Dermis microvascular lymphatic vessel endothelial cell (primary cell): ENCODE measurements at places on chromosomes 1 and 21. TPM values are rescaled to one million over a fixed set of nuclear protein-coding genes. Genes with fewer than 3 reads are reported as not detected.

GRCh38 chr1:234662148-234662547, 52.2 kb upstream of the IRF2BP2 start:
- no peak for DNase-seq

SH2D2A gene
- 0.13 TPM in 1 of 2 replicates, not detected in the other for total RNA-seq

NHLH1 gene
- under 0.01 TPM in 1 of 2 replicates, not detected in the other for total RNA-seq

DNA sequence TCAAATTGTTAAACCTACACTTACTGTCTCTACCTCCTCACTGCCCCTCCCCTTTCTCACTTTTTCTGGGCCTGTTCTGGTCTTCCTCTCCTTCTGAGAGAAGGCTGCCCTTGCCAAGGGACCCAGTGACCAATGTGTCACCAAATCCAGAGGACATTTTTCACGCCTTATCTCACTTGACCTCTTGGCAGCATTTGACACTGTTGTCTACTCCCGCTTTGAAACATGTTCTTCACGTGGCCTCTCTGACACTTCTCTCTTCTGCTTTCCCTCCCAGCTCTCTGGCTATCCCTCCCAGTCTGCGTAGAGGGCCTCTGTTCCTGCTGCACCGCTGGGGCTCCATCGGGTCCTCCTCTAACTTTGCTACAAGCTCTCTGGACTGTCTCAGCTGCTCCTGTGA, 25.3 kb downstream of the KCNQ4 start:
- no peak for DNase-seq

ARHGAP29 gene
- 171 and 226 TPM in 2 replicates for total RNA-seq

DNA sequence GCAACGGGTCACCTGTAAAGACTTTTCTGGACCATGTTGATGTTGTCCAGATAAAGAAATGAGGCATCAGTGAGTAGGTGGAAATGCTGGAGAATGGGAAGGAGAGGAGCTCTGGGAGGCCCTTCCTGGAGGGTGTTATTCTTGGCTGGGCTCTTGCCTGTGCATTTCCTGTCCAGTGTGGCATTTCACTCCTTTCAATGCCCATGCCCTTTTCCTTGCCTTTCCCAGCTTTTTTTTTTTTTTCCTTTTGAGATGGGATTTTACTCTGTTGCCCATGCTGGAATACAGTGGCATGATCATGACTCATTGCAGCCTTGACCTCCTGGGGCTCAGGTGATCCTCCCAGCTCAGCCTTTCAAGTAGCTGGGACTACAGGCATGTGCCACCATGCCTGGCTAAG, 11.8 kb downstream of the NOS1AP start:
- peak; percentile 69 for DNase-seq

DNA sequence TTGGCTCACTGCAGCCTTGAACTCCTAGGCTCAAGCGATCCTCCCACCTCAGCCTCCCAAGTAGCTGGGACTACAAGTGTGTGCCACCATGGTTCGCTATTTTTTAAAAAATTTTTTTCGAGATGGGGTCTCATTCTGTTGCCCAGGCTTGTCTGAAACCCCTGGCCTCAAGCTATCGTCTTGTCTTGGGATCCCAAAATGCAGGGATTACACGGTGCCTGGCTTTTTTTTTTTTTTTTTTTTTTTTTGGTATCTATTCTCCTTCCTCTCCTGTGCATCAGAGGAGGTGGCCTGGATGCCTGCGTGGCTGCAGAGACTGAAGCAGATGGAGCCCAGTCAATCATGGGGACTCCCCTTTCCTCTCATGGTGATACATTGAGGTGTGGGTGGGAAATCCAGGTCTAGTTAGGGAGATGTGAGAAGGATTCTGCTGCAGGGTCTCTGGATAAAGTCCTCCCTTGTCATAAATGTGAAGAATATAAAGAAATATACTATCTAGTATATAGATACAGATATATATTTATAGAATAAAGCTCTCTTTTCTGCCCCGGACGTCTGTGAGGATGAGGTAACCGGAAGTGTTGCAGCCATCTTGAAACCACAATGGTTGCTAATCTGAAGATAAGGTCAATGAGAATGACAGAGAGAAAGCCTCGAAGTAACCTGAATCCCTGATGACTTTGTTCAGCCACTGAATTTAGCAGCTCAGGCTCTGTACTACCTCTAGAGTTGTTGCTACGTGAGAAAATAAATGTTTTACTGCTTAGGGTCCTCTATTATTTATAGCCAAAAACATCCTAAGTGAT, 19.5 kb upstream of the RGSL1 start:
- no peak for DNase-seq

GRCh38 chr1:87794788-87795614, 466.3 kb downstream of the LMO4 start:
- DNase-seq: peak; percentile 25

STYXL2 gene
- total RNA-seq: not detected in 2 replicates

- no peak for DNase-seq
These were observed 680.1 kb upstream of the PTBP2 start for GRCh38 chr1:96041470-96041869.

RGS4 gene
- total RNA-seq: 8.5 and 9.2 TPM in 2 replicates

CYP2J2 gene
- 0.13 and 0.25 TPM in 2 replicates for total RNA-seq

GRCh38 chr1:118914379-118915161, 73.6 kb downstream of the TBX15 start:
- no peak for DNase-seq

SH3BGR gene
- 0.13 and 0.51 TPM in 2 replicates for total RNA-seq

DNA sequence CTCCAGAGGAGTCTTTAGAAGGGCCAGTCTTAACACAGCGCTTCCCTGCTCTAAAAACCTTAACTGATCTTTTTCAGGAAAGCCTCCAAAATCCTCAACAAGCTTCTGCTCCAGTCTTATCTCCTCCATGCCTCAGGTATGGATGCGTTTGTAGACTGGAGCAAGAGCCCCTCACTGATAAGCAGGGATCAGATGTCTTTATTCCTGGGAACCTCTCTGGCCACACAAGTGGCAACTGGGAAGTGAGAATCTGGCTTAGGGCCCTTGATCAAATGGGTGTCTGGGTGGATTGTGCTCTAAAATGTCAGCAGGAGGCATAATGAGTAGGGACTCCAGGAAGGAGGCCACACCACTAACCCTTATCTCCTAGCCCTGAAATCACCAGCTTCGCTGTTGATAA, 1.4 kb downstream of the ZBTB8A start:
- DNase-seq: no peak

MYCL gene
- 0.38 and 0.39 TPM in 2 replicates for total RNA-seq

LRRC3 gene
- 0.77 and 1.8 TPM in 2 replicates for total RNA-seq

OLFM3 gene
- not detected in 2 replicates for total RNA-seq

DNA sequence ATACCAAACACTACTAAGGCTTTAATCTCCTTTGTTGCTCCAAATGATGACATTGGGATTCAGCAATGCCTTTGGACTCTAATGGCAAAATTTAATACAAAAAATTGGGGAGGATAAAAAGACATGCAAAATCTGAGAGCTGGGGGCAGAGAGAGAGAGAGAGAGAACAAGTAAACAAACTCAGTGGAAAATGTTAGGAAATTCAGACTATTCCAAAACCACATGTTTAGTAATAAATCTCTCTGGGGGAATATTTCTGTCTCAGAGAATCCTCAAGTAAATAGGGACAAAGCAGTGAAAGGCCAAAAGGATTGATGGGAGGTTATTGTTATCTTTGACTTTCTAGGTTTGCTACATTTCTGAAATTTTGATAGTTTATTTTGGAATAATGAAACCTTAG, 65.7 kb downstream of the PLA2G4A start:
- no peak for DNase-seq

- no peak for DNase-seq
These were observed 35.6 kb downstream of the DHCR24 start for GRCh38 chr1:54851406-54851805.

DNA sequence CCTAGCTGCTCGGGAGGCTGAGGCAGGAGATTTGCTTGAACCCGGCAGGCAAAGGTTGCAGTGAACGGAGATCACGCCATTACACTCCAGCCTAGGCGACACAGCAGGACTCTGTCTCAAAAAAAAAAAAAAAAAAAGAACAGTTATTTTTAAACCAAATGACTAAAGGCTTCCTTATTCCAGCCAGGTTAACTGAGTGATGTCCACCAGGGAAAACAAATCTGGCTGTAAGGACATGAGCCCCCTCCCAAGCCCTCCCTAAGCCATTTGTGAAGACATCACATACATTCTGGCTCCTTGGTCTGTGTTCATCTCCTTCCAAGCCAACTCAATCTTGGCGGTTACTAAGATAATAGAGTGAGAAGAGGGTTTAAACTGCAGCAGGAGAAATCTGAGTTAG, 8.2 kb downstream of the TMCC2 start:
- no peak for DNase-seq

DNA sequence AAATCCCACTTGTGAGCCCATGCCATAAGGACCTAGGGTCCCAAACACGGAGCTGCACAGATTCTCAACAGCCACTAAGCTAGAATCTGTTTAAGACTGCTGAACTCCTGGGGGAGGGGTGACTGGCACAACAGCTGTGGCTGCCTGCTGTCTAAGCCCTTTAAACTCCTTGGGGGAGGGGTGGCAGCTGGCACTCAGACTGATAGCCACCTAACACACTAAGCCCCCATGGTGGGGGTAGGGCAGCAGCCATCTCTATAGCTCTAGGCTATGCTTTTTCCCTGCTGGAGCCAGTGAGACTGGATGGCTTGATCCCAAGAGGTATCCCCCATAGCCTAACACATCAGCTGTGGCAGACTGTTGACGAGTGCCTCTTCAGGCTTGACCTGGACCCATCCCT, 73.3 kb upstream of the FMO3 start:
- DNase-seq: no peak
